ENCODE measurements at places on chromosomes 5 and 9. TPM values are rescaled to one million over a fixed set of nuclear protein-coding genes. Genes with fewer than 3 reads are reported as not detected.

Gene TSSK1B
- total RNA-seq = not detected

DNA sequence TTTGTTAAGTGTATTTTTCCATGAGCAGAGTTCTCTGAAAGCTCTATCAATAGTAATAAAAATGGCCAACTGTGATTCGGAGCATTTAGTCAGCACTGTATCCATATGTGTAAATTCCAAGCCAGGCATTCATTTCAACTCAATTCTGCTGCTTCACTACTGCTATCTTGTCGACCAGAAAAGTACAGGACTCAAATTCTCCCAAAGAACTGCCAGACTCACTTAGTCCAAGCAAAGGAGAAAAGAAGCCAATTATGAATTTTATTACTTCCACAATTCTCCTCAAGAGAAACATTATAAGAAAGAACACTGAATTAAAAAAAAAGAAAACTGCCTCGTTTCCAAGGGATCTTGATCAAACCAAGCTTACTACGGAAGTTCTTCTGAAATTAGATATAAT lies 906.3 kb upstream of the DMAC1 start:
- H3K4me1 ChIP-seq = no peaks in the 10 kb centered on the region
- no peaks in the 10 kb centered on the region for H3K36me3 ChIP-seq
- no peak for DNase-seq
- no peaks in the 10 kb centered on the region for H3K27me3 ChIP-seq
- H3K27ac ChIP-seq = no peak overlapping the region

DNA sequence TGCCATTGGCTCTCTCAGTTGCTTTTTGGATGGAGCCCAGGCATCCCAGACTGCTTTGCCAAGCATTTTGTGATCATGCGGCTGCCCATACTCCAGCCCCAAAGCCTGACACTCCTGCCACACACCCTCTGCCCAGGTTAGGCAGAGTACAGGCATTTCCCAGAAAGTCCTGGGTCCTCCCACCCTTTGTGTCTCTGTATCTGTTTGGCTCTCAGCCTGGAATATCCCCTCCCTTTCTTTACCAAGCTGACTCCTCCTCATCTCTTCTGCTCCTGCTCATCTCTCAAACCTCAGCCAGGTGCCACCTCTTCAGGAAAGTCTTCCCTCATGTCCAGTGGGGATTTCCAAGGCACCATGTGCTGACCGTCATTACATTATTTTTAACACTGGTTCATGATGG lies 14.3 kb upstream of the SH3RF2 start:
- no peak overlapping the region for H3K4me3 ChIP-seq
- no peaks in the 10 kb centered on the region for H3K4me1 ChIP-seq
- no peak overlapping the region for H3K27ac ChIP-seq
- no peaks in the 10 kb centered on the region for H3K36me3 ChIP-seq
- no peak for DNase-seq

DNA sequence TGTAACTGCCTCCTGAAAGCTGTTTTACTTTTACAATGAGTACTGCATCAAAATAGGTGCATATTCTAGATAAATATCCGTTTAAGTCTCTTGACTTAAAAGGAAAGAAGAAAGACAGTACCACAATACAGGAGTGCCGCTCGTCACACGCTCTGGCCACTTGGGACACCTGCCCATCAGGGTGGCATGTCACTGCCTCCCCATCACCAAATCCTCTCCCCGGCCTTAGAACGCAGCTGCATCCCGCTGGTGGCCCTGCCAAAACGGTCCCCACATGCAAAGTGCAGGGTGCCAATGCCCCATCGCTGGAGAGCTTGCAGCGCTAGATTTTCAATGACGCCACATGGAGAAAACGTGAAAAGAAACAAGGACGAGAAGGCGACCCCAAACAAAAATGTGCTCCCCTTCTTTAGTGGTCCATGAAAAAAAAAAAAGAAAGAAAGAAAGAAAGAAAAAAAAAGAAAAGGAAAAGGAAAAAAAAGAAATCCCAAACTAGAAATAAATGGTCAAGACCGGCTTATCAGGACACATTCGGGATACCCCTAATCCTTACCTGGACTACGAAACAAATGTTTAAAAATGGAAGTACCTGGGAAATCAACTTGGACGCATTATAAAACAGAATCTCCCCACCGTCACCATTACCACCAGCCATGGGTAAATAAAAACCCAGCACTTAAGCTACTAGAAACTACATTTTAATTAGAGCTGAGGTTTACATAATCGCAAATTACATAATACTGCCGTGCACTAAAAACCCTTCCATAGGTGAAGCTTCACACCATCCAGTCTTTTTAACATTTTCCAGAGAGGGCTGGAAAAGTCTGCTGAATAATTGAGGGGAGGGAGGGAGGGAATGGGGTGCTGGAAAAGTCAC lies 1.0 kb downstream of the ANKH start:
- no peak for DNase-seq
- peaks cover 4% of the 10 kb centered on the region for H3K36me3 ChIP-seq
- H3K27me3 ChIP-seq = no peaks in the 10 kb centered on the region
- H3K4me3 ChIP-seq = peak overlapping the region; percentile 80

Gene FBP1
- total RNA-seq = 3.6 TPM

Gene NIPBL
- 108 TPM for total RNA-seq

DNA sequence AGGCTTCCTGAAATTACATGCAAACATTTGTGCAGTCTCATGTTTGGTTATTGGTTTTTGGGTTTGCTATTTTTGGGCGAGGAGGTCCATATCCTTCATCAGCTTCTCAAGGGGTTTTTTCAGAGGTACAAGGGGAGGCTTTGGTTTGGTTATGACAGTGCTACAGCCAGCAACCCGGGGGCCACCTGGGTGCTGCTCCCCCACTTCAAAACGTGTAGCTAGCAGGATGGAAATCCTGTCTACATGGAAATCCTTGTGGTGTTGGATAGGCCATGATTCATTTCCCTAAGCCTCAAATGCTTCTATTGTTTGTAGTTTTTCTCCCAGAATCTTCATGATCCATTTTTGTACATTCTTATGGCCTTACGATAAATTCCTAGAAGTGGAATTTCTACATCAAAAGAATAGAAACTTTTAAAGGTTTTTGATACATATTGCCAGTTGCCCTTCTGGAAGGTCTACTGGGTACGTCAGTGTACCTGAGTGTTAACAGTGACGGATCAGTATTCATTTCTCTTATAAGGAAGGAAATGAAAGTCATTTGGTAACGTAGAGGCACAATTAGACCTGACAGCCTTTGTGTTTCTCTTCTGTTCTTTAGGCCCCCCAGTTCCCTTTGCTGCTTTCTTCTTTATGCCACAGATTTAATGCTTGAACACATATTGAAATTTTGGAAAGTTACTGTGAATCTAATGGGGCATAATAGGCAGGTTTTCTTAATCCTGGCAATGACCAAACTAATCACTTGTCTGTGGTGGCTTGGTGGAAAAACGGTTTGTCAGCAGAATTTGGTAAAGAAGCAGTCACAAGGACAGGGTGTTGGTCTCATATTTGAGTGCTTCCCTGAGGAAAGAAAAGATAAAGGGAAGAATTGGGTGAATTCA lies 69.7 kb upstream of the ABL1 start:
- H3K36me3 ChIP-seq = no peaks in the 10 kb centered on the region
- no peak overlapping the region for H3K4me3 ChIP-seq
- no peak overlapping the region for H3K27ac ChIP-seq
- H3K27me3 ChIP-seq = no peaks in the 10 kb centered on the region

DNA sequence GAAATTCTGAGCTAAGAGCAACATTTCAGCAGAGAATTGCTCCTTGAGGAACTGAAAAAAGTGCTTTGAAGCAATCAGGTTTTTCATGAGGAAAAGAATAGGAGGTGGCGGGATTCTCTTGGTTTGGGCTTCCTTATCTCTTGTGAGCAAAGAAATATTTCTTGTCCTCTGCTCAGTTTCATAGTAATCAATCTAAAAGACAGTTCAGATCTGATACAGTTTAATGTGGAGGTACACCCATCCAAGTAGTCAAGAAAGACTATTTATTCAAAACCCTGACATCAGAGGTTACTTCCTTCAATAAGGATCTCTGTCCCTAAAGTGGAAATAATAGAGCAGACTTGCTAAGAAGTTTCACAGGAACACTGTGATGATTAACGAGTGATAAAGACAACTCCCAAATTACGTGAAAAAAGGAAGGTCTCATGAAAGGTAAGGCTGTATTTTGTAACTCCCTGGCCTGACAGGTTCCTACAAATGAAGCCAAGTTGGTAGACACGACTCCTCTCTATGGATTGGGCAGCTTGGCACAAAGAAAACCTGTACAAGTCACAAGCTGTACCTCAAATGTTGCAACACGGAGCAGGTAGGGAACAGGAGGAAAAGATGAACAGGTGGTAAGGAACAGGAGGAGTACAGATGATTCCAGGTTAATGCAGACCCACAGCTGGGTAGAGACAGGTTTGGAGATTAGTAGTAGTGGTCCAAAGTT lies 94.1 kb downstream of the SUSD1 start:
- no peaks in the 10 kb centered on the region for H3K27me3 ChIP-seq
- peaks cover 9% of the 10 kb centered on the region for H3K4me1 ChIP-seq
- H3K36me3 ChIP-seq = no peaks in the 10 kb centered on the region
- no peak for DNase-seq
- no peak overlapping the region for H3K27ac ChIP-seq

Gene DDX4
- total RNA-seq = not detected

GRCh38 chr9:69696802-69697201 lies 24.6 kb upstream of the APBA1 start:
- H3K4me3 ChIP-seq = no peak overlapping the region
- H3K27me3 ChIP-seq = peaks cover 6% of the 10 kb centered on the region
- no peak overlapping the region for H3K27ac ChIP-seq
- no peaks in the 10 kb centered on the region for H3K36me3 ChIP-seq
- no peak for DNase-seq

- no peaks in the 10 kb centered on the region for H3K27me3 ChIP-seq
- peaks cover 19% of the 10 kb centered on the region for H3K4me1 ChIP-seq
- DNase-seq = no peak
- no peak overlapping the region for H3K27ac ChIP-seq
- H3K4me3 ChIP-seq = no peak overlapping the region
Observed at GRCh38 chr5:131899686-131900085, 45.8 kb downstream of the MEIKIN start.

- no peaks in the 10 kb centered on the region for H3K4me1 ChIP-seq
- H3K27me3 ChIP-seq = no peaks in the 10 kb centered on the region
Observed at GRCh38 chr5:147361441-147362175, 126.8 kb downstream of the STK32A start.

GRCh38 chr5:111572561-111572960 lies 60.2 kb upstream of the STARD4 start:
- peaks cover 2% of the 10 kb centered on the region for H3K27me3 ChIP-seq
- H3K4me3 ChIP-seq = no peak overlapping the region

- H3K27ac ChIP-seq = no peak overlapping the region
- H3K4me1 ChIP-seq = no peaks in the 10 kb centered on the region
- no peak for DNase-seq
- no peaks in the 10 kb centered on the region for H3K36me3 ChIP-seq
- no peak overlapping the region for H3K4me3 ChIP-seq
- H3K27me3 ChIP-seq = no peaks in the 10 kb centered on the region
Observed at GRCh38 chr5:95927927-95928723, 33.5 kb downstream of the ELL2 start.

Gene AIF1L
- total RNA-seq = not detected

GRCh38 chr9:110825950-110826349 lies 157.4 kb downstream of the MUSK start:
- no peak for DNase-seq
- no peak overlapping the region for H3K27ac ChIP-seq
- H3K4me1 ChIP-seq = no peaks in the 10 kb centered on the region
- H3K4me3 ChIP-seq = no peak overlapping the region
- no peaks in the 10 kb centered on the region for H3K27me3 ChIP-seq

- no peaks in the 10 kb centered on the region for H3K36me3 ChIP-seq
- H3K27me3 ChIP-seq = no peaks in the 10 kb centered on the region
- no peak for DNase-seq
- H3K4me1 ChIP-seq = no peaks in the 10 kb centered on the region
- no peak overlapping the region for H3K27ac ChIP-seq
Observed at GRCh38 chr5:102596951-102597350, 98.2 kb upstream of the SLCO6A1 start.

GRCh38 chr5:167049043-167049663 lies 1242.3 kb upstream of the WWC1 start:
- no peak overlapping the region for H3K27ac ChIP-seq
- H3K27me3 ChIP-seq = no peaks in the 10 kb centered on the region
- no peak overlapping the region for H3K4me3 ChIP-seq
- no peak for DNase-seq
- H3K4me1 ChIP-seq = no peaks in the 10 kb centered on the region

GRCh38 chr5:40606077-40606765 lies 73.5 kb upstream of the PTGER4 start:
- no peaks in the 10 kb centered on the region for H3K36me3 ChIP-seq
- peak overlapping the region; percentile 18 for H3K4me3 ChIP-seq
- no peak for DNase-seq
- no peaks in the 10 kb centered on the region for H3K27me3 ChIP-seq
- H3K27ac ChIP-seq = no peak overlapping the region

Gene DCANP1
- total RNA-seq = not detected

GRCh38 chr5:32754284-32754683 lies 43.2 kb downstream of the NPR3 start:
- no peak overlapping the region for H3K27ac ChIP-seq
- no peak for DNase-seq
- no peaks in the 10 kb centered on the region for H3K27me3 ChIP-seq
- no peak overlapping the region for H3K4me3 ChIP-seq

Gene ST6GALNAC6
- 97.5 TPM for total RNA-seq

Gene SH3GL2
- not detected for total RNA-seq
